ENCODE measurements at places on chromosomes 4 and X.

GRCh38 chr4:184099000-184099399 lies 118.7 kb downstream of the ENPP6 start:
- no peak for DNase-seq

GRCh38 chr4:85084371-85085094 lies 118.0 kb upstream of the WDFY3 start:
- DNase-seq, result peak; percentile 5

DNA sequence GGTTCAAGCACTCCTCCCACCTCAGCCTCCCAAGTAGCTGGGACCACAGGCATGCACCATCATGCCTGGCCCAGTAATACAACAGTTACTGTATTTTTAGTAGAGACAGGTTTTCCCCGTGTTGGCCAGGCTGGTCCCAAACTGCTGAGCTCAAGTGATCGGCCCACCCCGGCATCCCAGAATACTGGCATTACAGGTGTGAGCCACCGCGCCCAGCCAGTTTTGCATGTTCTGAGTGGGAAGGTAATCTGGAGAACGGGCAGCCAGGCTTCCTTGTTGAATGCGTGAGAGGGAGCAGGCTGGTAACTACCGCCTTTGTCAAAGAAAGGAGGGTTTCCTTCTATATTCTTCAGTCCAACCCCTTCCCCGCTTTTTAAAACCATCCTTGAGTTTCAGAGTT lies 9.1 kb downstream of the NOCT start:
- no peak for DNase-seq

GRCh38 chr4:102343964-102344519 lies 1.2 kb downstream of the SLC39A8 start:
- no peak for DNase-seq

GRCh38 chr4:173025131-173025530 lies 143.5 kb upstream of the GALNT7 start:
- DNase-seq, result no peak

GRCh38 chr4:7964459-7964858 lies 24.8 kb upstream of the AFAP1 start:
- DNase-seq, result no peak

GRCh38 chr4:142379277-142380051 lies 466.6 kb downstream of the INPP4B start:
- peak; percentile 95 for DNase-seq

DNA sequence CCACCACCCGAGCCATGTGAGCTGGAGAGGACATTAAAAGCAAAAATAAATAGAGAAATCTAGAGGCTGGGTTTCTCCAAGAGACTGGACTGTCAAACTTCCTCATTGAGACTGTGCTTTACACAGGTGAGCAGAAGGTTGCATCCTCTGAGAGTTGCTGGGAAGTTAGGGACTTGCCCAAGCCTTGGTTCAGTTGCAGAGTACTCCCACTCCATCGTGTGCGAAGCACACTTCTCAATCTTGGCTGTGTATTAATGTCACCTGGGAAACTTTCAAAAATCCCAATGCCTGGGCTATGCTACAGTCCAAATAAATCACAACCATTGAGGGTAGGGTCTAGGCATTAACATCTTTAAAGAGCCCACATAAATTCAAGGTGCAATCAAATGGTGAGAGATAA lies 89.2 kb downstream of the ZNF330 start:
- DNase-seq, result no peak

DNA sequence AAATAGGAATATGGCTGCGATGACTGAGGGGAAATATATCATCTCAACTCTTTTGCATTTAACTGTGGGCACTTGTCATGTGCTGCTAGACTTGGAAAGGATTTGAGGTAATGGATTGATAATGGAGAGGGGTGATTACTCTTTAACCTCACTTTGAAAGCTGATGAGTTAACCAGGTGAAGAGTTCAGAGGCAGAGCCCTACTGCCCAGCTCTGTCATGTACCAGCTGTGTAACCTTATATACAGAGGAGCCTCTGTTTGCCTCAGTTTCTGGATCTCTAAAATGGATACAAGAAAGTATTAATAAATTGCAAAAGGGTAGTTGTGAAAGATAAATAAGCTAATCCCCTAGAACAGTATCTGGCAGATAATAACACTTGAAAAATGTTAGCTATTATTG lies 51.5 kb downstream of the WDR19 start:
- no peak for DNase-seq

DNA sequence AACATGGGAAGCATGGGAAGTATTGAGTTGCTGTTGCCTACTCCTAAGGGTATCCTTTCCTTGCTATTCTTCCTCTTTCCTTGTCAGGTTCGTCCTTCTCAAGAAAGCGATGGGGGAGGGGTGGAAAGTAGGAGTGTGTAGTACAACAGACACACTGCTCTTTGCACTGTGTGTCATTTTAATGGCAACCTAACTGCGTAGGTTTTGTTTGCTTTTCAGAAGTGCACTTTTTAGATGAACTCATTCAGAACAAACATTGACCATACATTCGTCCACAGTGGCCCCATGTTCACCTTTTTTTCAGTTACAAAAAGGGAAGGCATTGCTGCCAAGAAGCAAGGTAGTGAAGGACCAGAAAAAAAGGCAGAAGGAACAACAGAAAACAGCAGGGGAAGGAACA lies 10.2 kb upstream of the YIPF6 start:
- no peak for DNase-seq

DNA sequence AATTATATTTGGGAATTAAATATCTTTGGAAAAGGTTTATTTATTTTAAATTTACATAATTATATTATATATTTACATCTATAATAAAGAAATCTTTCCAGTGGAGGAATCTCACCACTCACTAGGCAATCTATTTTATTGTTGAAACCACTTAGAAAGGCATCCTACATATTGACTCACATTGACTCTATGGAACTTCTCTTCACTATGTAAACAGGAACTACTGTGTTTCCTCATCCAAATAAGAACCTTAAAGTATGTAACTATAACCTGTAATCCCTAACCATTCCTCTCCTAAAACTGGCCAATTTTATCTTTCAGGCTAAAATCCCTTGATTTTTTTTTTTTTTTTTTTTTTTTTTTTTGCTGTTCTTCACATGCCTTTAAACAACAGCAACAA lies 268.7 kb downstream of the MAPK10 start:
- DNase-seq, result no peak

- DNase-seq, result no peak
These were observed 48.9 kb upstream of the FAM47B start for GRCh38 chrX:34893741-34894140.

DNA sequence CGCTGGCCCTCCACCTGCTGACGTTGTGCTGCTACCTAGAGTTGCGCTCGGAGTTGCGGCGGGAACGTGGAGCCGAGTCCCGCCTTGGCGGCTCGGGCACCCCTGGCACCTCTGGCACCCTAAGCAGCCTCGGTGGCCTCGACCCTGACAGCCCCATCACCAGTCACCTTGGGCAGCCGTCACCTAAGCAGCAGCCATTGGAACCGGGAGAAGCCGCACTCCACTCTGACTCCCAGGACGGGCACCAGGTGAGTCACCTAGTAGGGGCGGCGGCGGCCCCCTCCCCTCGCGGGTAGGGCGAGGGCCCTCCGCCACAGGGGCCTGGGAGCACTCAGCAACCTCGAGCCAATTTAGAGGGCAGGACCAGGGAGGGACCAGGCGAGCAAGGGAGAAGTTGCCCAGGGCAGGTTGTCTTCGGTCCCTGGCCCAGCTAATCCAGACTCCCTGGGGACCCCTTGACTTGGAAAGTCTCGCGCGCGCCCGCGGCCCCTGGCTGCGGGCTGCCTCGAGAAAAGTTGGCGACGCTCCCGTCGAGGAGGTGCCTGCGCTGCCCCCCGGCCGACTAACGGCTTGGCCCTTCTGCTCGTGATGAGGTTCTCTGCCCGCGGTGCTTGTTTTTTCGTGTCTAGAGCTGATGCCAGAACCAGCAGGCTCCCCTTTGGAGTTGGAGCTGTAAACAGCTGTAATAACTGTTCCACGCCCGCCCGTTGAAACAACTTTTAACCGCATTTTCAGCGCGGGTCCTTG lies 717 bp downstream of the EDA start:
- no peak for DNase-seq

DNA sequence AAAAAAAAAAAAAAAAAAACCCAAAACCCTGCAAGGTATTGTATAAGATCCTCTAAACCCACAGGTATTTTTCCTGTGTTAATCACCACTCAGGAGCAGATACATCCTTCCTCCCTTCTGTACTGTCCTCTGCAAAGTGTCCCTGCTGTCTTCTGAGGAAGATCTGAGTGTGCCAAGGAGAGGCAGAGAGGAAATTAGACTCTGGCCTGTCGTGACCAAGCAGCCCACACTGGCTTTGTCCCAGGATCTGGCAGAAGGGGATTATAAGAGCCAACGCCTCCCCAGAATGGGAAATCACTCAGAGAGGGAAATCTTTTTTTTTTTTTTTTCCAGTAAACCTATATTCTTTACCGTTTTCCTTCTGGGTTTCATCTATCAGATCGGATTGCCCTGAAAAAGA lies 39.6 kb downstream of the PTCHD1 start:
- no peak for DNase-seq

- DNase-seq, result no peak
These were observed 421.2 kb upstream of the TENM3 start for GRCh38 chr4:181822005-181822375.

DNA sequence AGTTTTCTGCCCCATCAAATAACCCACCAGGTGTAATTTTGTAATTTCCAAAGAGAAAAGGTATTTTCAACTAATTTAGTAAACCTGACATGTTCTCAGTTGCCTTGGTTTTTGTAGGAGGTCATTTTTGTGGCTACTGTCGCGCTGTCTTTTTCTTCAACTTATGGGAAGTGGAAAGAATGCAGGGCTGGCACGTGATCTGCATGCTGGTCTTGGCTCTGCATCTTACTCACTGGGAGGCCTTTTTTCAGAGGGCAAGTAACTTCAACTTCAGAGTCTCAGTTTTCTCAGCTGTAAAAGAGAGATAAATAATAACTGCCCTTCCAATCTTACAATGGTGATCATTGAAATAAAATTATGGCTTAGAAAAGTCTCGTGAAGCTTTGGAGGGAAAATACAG lies 109.9 kb upstream of the SMIM10 start:
- DNase-seq, result no peak

DNA sequence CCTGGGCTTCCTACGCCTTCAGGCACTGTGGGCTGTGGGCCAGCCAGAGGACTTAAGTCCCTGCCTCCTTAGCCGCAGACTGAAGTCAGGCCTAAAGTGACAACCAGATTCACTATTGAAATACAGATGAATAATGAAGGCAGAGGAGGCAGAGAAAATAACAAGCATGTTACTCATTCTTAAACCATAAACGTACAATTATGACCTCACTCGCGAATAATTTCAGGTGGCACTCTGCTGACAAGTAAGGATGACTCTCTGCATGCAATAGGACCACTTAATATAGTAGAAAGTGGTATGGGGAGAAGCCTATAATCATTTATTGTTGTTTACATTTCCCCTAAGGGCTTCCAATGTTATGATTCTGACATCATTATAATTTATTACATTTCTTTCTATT lies 409.2 kb upstream of the FGF13 start:
- no peak for DNase-seq

- no peak for DNase-seq
These were observed 33.9 kb downstream of the AFF2 start for GRCh38 chrX:148534291-148534690.
